ENCODE measurements at places on chromosomes 16 and 17. TPM values are rescaled to one million over a fixed set of nuclear protein-coding genes. Genes with fewer than 3 reads are reported as not detected.

Gene GRAP
- 9.6 TPM for total RNA-seq

Gene HSF5
- 3.0 TPM for total RNA-seq

DNA sequence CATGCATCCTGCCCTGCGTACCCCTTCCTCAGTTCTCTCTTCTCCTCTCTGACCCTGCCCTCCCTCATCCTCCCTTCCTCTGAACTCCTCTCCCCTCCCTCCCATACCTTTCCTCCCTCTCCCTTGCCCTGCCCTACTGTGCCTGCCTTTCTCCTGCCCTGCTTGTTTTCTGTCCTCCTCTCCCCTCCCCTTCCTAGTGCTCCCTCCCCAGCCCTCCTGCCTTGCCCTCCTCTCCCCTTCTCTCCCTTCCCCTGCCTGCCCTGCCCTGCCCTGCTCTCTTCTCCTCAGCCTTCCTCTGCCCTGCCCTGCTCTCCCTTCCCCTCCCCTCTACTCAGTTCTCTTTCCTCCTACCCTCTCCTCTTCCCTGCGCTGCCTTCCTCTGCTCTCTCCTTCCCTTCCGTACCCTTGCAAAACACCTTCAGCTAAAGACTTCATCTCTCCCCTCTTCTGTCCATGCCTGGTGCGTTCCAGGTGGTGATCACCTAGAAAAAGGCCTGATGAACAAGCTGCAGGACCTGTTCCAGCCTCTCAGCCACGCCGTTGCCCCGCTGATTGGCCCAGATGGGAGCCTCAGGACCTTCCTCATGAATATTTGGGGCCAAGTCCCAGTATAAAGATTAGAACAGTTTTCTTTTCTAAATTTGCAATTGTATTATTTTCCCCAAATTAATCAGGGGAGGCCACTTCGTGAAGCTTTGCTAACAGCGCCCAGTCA is 290.5 kb downstream of the CPPED1 start:
- no peak for DNase-seq

DNA sequence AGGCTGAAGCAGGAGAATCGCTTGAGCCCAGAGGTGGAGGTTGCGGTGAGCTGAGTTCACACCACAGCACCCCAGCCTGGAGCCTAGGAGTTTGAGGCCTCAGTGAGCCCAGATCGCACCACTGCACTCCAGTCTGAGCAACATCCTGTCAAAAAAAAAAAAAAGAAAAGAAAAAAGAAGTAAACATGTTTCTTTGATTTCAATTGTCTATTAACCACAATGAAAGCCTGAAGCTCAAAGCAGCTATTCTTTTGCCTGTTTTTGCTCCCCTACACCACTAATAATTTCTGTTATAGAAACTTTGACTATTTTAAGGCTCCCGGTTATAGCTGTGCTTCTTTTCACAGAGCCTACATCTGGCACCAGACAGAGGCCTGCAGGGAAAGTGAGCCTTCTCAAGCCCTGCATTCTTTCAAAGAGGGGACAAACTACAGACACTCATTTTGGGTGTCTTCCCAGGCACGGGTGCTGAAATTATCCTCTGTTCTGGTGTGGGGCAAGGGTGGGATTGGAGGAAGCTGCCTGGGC is 14.2 kb upstream of the SLC52A1 start:
- peak; percentile 76 for DNase-seq

DNA sequence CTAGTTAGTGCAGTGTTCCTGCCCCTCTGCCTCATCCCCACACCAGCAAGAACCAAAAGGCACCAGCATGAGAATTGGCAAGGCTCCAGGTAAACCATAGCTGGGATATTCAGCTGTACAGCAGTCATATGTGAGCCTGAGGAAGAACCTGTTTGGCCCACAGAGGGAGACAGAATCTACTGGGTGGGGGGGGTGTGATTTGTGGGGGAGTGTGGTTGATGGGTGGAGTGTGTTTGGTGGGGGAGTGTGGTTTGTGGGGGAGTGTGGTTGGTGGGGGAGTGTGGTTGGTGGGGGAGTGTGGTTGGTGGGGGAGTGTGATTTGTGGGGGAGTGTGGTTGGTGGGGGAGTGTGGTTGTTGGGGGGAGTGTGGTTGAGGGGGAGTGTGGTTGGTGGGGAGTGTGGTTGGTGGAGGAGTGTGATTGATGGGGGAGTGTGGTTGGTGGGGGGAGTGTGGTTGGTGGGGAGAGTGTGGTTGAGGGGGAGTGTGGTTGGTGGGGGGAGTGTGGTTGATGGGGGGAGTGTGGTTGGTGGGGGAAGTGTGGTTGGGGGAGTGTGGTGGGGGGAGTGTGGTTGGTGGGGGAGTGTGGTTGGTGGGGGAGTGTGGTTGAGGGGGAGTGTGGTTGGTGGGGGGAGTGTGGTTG is 19.5 kb downstream of the MINK1 start:
- DNase-seq: no peak

DNA sequence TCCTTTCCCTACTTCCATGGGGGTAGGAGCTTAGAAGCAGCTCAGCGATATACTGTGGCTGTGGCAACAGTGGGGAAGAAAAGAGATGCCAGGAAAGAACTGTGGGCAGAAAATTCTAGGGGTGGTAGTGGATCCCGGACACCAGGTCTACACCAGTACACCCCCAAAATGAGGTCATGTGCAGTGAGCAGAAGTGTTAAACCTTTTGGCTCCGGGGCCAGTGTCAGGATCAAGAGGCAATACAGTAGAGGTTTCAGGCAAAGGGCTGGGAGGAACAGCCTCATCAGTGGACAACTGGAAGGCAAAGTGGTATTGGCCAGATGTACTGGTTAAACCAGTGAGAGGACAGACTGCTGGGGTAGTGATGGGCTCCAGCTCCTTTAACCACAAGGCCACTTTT is 163.1 kb upstream of the CCL2 start:
- no peak for DNase-seq
